PC-9 (cell line): ENCODE measurements at places on chromosomes 1 and 21. TPM values are rescaled to one million over a fixed set of nuclear protein-coding genes. Genes with fewer than 3 reads are reported as not detected.

SLAMF9 gene
- total RNA-seq, result 0.58 and 0.94 TPM in 2 replicates

RGS5 gene
- total RNA-seq, result 3.6 and 6.6 TPM in 2 replicates

GRCh38 chr1:218171302-218171893 lies 113.7 kb upstream of the RRP15 start:
- H3K27ac ChIP-seq, result no peak overlapping the region
- no peak overlapping the region for H3K4me3 ChIP-seq
- no peaks in the 10 kb centered on the region for H3K27me3 ChIP-seq
- no peak for DNase-seq
- no peaks in the 10 kb centered on the region for H3K36me3 ChIP-seq

DNA sequence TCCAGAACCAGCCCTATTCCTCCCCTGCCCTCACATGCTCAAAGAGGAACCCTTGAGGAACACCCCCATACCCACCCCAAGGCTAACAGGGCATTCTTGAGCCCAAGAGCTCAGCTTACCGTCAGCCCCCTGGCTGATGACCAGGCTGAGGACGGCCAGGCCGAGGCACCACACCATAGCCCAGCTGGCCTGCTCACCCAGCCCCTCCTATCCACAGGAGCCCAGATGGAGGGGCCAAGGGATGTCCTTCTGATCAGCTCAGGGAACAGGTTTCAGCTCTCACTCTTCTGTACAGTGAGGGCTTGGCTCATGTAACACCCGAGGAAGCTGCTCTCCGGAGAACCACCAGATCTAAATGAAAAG lies 2.2 kb downstream of the IGSF9 start:
- H3K27ac ChIP-seq, result no peak overlapping the region
- DNase-seq, result no peak
- peaks cover 38% of the 10 kb centered on the region for H3K4me1 ChIP-seq
- no peaks in the 10 kb centered on the region for H3K27me3 ChIP-seq

GRCh38 chr1:58592522-58593134 lies 15.6 kb upstream of the TACSTD2 start:
- H3K36me3 ChIP-seq, result no peaks in the 10 kb centered on the region
- peak; percentile 94 for DNase-seq
- peaks cover 31% of the 10 kb centered on the region for H3K4me1 ChIP-seq
- no peaks in the 10 kb centered on the region for H3K27me3 ChIP-seq
- H3K4me3 ChIP-seq, result no peak overlapping the region

- H3K36me3 ChIP-seq, result no peaks in the 10 kb centered on the region
- no peak overlapping the region for H3K4me3 ChIP-seq
- no peak overlapping the region for H3K27ac ChIP-seq
- DNase-seq, result peak; percentile 57
- H3K4me1 ChIP-seq, result peaks cover 33% of the 10 kb centered on the region
- H3K27me3 ChIP-seq, result no peaks in the 10 kb centered on the region
Measured at GRCh38 chr1:220335668-220336067, 63.4 kb upstream of the RAB3GAP2 start.

GRCh38 chr1:232057217-232057895 lies 430.8 kb downstream of the DISC1 start:
- H3K4me1 ChIP-seq, result no peaks in the 10 kb centered on the region
- no peaks in the 10 kb centered on the region for H3K36me3 ChIP-seq
- peaks cover 46% of the 10 kb centered on the region for H3K27me3 ChIP-seq
- no peak for DNase-seq
- H3K4me3 ChIP-seq, result no peak overlapping the region

DNA sequence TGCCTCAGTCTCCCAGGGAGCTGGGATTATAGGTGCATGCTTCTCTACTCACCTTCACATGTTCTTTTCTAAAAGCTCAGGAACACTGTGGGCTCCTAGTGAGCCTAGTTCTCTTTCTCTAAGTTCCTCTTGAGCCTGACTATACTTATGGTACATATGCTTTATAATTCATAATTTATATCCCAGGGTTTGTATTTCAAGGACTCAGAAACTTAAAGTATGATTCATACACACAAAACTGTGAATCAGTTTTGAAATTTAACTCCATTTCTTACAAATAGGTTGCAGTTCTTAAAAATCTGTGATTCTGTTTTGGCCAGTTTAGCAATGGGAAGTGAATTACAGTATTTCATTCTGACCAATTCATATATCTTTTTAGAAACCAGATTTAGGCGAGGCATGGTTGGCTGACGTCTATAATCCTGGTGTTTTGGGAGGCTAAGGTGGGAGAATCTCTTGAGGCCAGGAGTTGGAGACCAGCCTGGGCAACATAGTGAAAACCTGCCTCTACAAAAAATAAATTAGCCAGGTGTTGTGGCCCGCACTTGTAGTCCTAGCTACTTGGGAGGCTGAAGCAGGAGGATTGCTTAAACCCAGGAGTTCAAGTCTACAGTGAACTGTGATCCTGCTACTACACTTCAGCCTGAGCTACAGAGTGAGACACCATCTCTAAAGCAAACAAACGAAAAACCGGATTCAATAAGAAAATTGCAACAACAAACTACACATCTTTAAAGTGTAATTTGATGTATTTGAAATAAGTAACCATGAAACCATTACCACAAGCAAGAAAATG lies 15.6 kb downstream of the RASAL2 start:
- no peak overlapping the region for H3K4me3 ChIP-seq
- no peak for DNase-seq
- H3K36me3 ChIP-seq, result peaks cover 10% of the 10 kb centered on the region; the same call in 1 of the 2 replicates
- no peaks in the 10 kb centered on the region for H3K27me3 ChIP-seq
- H3K27ac ChIP-seq, result peak overlapping the region; percentile 48

- H3K4me1 ChIP-seq, result no peaks in the 10 kb centered on the region
- H3K4me3 ChIP-seq, result no peak overlapping the region
- DNase-seq, result no peak
- no peak overlapping the region for H3K27ac ChIP-seq
Measured at GRCh38 chr1:159056069-159056698, 20.4 kb downstream of the AIM2 start.

- H3K27ac ChIP-seq, result no peak overlapping the region
- H3K4me1 ChIP-seq, result no peaks in the 10 kb centered on the region
- H3K27me3 ChIP-seq, result no peaks in the 10 kb centered on the region
- no peaks in the 10 kb centered on the region for H3K36me3 ChIP-seq
- no peak for DNase-seq
Measured at GRCh38 chr1:172163498-172164215, 256.8 kb upstream of the C1orf105 start.

GRCh38 chr1:84991097-84991920 lies 5.6 kb downstream of the MCOLN2 start:
- H3K4me3 ChIP-seq, result no peak overlapping the region
- H3K36me3 ChIP-seq, result no peaks in the 10 kb centered on the region
- H3K4me1 ChIP-seq, result peaks cover under 1% of the 10 kb centered on the region; the same call in 1 of the 2 replicates
- peaks cover under 1% of the 10 kb centered on the region; the same call in 1 of the 2 replicates for H3K27me3 ChIP-seq
- DNase-seq, result no peak

- H3K4me1 ChIP-seq, result no peaks in the 10 kb centered on the region
- H3K27me3 ChIP-seq, result no peaks in the 10 kb centered on the region
- H3K4me3 ChIP-seq, result no peak overlapping the region
- H3K27ac ChIP-seq, result no peak overlapping the region
Measured at GRCh38 chr1:14521622-14522021, 76.9 kb upstream of the KAZN start.
